Cerebellar cortex (tissue), 1 donor: ENCODE measurements at places on chromosomes 2 and 18.

DNA sequence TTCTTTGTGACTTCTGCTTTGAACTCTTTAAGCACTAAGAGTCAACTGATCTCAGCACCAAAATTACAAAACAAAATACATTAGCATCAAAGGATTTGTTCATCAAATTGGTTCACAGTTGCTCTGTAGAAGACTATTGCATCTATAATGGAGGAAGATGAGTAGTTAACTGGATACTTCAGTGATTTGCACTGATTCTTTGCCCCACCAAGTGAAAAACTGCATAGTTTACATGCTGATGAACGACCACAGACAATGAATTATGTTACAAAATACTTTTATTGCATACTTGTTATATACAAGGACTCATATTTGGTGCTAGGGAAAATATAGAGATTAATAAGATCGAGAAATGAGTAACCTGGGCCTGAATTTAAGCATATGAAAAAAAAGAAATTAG, 107.2 kb downstream of the SCG2 start:
- DNase-seq, result no peak

DNA sequence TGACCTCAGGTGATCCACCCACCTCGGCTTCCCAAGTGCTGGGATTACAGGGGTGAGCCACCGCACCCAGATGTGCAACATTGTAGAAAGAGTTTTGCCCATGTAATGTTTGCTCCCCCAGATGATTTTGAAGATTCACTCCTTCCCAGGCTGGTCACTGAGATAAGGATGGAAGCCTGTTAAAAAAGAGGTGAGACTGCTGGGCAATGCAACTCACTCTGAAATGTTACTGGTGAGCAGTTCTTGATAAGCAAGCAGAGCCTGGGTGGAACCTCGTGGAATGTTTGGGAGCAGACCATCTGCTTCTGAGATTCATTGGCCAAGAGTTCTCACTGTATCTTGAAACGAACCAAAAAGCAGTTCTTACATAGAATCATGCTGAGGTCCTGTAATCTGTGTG, 19.7 kb downstream of the GRP start:
- DNase-seq, result no peak

GRCh38 chr2:238904177-238904576, 56.3 kb downstream of the TWIST2 start:
- no peak for DNase-seq

- DNase-seq, result no peak
These were observed 31.7 kb upstream of the ZCCHC2 start for GRCh38 chr18:62490967-62491695.

DNA sequence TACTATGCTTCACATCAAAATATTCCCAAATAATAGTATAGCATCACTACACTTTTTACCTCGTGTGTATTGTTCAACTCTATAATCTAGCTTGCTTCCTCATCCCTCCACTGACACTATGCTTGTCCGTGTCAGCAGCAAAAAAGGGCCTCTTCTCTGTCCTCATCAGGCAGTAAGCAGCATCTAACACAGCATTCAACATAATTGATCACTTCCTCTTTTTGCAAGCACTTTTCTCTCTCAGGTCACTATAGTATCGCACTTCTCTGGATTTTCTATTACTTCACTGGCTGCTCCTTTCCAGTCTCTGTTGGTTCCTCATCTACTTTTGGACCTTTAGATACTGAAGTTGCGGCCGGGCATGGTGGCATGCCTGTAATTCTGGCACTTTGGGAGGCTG, 64.9 kb upstream of the ZSWIM2 start:
- no peak for DNase-seq

GRCh38 chr2:168685600-168686451, 116.6 kb upstream of the NOSTRIN start:
- DNase-seq, result no peak

DNA sequence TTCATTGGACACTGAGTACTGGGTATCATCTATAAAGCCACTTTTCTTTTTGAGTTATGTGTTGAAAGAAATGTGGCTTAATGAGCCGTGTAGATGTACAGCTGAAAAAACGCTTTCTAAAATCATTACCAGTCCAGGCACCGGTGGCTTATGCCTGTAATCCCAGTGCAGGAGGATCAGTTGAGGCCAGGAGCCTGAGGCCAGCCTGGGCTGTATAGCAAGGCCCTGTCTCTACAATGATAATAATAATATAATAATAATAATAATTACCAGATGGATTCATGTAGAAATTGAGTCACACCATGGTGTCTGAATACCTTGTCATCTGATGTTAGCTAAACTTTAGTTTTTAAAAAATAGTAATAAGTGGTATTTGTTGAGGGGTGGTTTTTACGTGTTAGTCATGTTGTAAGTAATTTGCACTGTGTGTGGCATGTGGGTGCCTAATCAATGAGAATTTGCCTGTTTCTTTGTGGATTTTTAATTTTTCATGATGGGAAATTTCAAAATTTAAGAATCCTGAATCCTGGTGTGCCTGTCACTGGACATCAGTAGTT, 30.1 kb downstream of the NCK2 start:
- no peak for DNase-seq

DNA sequence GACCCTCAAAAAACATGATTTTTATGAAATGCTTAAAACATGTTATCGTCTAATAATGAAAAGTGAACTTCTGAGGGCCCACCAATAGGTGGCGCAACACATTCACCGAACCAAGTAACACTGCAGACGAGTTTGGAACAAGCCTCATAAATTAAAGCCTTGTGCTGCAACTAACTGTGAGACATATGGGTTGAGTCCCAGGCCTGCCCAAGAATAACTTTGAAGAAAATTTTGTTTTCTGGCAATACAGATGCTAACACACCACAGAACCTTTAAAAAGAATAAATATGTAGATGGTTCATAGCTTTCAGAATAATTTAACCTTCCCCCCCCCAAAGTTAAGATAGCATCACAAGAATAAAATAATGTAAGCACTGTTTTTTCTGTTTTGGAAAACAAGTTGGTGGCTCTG, 285.9 kb downstream of the RNF144A start:
- peak; percentile 86 for DNase-seq

GRCh38 chr2:13137679-13138078, 420.9 kb downstream of the TRIB2 start:
- no peak for DNase-seq

- DNase-seq, result peak; percentile 51
These were observed 682 bp upstream of the LNPK start for GRCh38 chr2:176002688-176003210.
